HuH-7.5 (cell line): ENCODE measurements at places on chromosomes 2 and 18.

DNA sequence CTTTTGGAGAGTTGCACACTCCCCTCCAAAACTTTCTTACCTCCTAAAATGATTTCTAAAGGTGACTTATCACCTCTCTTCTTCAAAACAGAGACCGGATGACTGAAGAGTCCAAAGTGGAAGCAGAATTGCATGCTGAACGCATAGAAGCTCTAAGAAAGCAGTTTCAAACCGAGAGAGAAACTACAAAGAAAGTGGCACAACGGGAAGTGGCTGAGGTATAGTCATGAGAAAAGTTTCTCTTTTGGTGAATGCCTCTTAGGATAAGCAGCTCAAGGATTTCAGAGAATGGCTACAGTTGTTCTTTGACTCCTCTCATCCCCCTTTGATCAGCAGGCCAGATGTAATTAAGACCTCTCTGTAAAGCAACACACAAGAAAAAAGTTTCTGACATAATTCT lies 73.6 kb downstream of the GTF3C3 start:
- DNase-seq: no peak

GRCh38 chr2:37340637-37341036 lies 3.8 kb upstream of the QPCT start:
- no peak for DNase-seq

GRCh38 chr2:152367547-152368390 lies 32.8 kb downstream of the FMNL2 start:
- no peak for DNase-seq

DNA sequence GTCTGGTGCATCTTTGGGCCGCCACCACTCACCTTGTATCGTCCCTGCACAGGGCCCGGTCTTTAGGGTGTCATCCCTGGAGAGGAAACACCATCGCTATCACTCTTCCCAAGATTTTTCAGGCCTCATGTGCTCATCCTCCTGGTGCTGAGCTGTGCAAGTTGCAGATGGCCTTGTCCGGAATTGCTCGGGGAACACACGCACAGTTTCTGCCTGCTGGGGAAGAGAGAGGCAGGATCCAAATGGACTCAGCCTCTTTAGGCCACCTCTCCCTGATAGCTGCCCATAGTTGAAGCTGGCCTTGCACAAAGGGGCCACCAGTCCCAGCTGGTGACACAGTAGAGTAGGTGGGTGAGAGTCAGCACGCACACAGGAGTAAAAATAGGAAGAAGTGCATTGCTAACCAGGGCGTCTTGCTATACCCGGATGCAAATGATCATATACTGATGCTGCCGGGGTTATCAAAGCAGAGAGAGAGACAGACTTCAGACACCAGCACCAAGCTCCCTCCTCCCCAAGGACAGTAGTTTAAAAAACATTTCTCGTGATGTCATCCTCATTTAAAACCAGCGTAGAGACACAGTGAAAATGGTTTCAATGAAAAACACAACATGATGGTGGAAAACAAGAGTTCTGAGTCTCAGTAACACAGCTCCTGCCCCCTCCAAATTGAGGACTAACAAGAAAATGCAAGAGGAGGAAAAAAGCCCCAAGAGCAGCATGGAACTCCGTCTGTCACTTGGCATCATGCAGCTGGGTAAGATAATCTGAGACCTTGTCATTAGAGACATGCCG lies 147.5 kb upstream of the NCK2 start:
- no peak for DNase-seq
